ENCODE measurements at places on chromosomes 1 and 21.

DNA sequence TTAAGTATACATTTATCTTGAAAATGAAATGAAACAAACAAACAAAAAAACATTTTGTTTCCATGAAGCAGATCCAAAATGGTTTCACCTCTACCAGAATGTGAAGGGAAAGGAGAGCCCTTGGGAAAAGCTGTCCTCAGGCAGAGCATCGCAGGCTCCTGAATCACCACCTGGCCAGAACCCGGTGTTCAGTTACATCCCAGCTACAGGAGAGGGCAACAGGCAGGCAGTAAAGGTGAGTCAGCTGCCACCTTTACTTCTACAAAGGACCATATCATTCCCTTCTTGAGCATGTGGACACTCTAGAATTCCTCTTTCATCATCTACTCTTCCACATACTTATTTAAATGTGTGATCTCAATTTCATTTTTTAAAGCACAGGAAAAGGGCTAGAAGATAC, 151.2 kb downstream of the PIGK start:
- DNase-seq: no peak

GRCh38 chr1:26364956-26365355, 7.6 kb downstream of the ZNF683 start:
- DNase-seq: no peak

- no peak for DNase-seq
Observed at GRCh38 chr21:42619166-42619565, 34.3 kb upstream of the PDE9A start.

- DNase-seq: no peak
Observed at GRCh38 chr1:79295967-79296366, 289.4 kb upstream of the ADGRL4 start.

DNA sequence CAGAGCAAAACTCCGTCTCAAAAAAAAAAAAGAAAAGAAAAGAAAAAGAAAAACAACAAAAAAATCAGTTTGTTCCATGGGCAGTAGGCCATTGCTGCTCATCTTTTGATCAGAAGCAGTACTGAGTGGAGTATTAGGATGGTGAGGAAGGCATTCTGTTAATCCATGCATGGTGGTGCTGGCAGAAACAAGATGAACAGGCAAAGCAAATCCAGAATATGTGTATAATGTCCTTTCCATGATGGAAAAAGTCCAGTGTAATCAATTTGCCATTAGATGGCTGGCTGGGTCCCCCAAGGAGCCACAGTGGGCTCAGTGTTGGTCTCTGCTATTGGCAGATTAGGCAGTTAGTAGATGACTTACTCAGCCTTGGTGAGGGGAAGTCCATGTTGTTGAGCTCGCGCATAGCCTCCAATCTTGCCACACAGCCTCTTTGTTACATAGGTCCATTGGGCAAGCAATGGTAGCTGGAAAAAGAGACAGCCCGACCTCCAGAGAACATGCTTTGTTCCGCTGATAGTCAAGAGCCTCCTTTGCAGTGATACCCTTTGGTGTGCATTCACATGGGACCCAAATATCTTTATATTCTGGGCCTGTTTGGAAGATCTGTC, 23.3 kb downstream of the H3-3A start:
- no peak for DNase-seq

GRCh38 chr1:157095091-157095490, 4.5 kb downstream of the ETV3L start:
- DNase-seq: no peak

DNA sequence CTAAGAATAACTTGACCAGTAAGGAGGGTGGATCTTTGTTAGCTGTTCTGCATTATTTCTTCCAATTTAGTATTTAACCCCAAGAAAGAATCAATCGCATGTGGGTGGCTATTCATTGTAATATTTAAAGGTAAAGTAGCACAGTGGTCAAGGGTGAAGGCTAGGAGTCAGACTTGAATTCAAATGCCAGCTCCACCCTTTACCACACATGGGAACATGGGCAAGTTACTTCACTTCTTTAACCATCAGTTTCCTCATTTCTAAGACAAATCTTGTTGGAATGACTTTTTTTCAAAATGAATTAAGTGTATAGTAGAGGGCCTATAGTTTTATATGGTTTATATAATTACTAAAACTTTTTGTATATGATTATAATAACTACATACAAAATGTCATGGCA, 71.3 kb upstream of the S1PR1 start:
- no peak for DNase-seq

DNA sequence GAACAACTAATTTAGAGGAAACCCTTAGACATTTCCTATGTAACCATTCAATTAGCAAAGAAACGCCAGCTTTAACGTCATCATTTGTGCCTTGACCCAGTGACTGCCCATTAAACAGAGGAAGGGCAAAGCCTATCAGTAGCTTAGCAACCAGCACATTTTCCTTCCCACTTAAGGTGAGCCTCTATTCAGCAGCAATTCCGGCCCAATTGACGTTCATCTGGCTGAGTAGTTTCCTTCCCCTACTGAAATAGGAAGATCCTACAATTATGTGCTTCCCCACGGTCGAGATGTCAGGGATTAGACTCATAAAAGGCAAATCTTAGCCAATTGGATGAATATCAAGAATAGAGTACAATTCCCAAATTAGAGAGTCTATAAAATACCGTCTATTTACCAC, 482.1 kb upstream of the ADAMTS5 start:
- DNase-seq: no peak
